Lung microvascular endothelial cell (primary cell): ENCODE measurements at places on chromosomes 16 and 17. TPM values are rescaled to one million over a fixed set of nuclear protein-coding genes. Genes with fewer than 3 reads are reported as not detected.

DNA sequence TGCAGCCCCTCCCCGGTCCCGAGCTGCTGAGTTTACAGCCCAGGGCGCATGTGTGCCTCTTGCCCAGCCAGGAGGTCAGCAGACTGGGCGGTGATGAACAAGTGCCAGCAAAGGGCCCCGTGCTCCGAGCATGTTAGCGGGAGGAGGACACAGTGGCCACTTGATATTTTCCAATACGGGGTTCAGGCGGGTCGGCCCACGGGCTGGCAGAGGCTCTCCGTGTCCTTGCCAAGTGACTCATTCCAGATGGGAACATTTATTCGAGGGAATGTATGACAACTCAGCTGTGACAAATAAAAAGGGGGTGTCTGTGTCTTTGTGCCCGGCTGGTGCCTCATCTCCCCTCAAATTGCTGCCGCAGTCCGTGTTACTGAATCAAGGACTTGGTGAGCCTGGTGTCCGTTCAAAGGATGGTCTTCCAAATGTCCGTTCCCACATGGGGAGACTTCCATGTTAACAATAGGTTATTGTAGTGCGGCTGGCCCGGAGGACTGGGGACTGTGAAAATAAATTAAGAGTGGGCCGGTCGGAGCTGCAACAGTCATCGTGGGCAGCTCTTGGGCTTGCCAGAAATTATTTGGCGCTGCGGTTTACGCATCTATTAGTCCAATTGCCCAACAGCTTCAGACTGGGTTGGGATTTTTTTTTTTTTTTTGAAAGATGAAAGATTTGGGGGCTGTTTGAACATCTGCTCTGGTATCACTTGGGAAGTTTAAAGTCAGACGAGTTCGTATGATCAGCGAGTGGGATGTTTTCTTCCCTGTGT, 174.0 kb upstream of the CIBAR2 start:
- no peak for DNase-seq

- peak; percentile 70 for DNase-seq
These were observed 102.6 kb downstream of the ZNF778 start for GRCh38 chr16:89319886-89320781.

GRCh38 chr16:169014-169413, 3.2 kb downstream of the HBM start:
- no peak for DNase-seq

- no peak for DNase-seq
These were observed 268.0 kb upstream of the TNRC6C start for GRCh38 chr17:77690271-77691161.

RCVRN gene
- not detected in 2 replicates for total RNA-seq
